Stimulated activated CD4-positive, alpha-beta T cell treated with anti-CD3 and anti-CD28 coated beads, Interleukin-4, amount 100 ng/mL, for 24 hours (primary cell): ENCODE measurements at places on chromosomes 1 and 21.

DNA sequence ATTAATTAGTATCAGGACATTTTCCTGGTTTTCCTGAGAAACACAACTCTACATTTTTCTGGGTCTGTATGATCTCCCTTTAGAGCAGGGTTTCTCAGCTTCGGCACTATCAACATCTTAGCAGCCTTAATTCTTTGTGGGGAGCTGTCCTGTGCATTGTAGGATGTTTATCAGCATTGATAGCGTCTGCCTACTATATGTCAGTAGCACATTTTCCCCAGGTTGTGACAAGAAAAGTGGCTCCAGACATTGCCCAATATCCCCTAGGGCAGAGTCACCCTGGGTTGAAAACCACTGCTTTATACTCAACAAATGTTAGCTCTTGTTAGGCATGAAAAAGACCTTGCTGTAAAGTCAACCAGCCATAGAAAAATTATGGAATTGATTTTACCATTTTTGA, 195.1 kb upstream of the FMN2 start:
- DNase-seq = no peak

GRCh38 chr1:211935448-211935970, 99.8 kb downstream of the INTS7 start:
- DNase-seq = peak; percentile 80

- DNase-seq = no peak
Observed at GRCh38 chr1:163072658-163073057, 3.5 kb downstream of the RGS4 start.

DNA sequence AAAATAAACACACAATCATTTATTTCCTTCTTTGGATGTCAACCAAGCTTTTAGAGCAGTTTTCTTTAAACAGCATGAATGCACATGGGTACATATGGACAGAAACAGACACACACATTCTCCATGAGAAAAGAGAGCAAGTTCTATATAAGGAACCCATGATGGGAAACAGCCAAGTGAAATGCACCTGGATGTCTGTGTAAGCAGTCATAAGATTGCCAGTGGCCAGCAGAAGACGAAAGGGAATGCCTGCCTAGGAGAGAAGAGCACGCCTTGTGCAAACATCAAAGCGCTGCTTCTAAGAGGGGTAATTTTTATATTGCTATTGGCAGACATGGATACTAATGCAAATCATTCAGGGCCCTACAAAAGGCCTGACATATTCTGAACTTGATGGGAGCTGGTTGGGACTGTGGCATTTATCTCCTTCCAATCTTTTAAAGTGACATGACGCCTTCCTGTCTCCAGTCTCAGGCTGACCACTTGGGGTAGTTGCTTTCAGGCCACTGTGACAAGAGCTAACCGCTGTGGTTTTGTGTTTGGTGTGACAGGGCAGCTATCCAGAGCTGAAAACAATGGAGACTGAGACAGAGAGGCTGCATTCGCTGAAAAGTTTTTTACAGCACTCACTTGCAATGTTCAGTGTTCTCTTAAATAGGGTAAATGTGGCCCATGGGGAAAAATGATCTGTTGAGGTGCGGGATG, 75.0 kb upstream of the DPT start:
- DNase-seq = no peak

- no peak for DNase-seq
Observed at GRCh38 chr1:79109445-79109844, 102.9 kb upstream of the ADGRL4 start.

DNA sequence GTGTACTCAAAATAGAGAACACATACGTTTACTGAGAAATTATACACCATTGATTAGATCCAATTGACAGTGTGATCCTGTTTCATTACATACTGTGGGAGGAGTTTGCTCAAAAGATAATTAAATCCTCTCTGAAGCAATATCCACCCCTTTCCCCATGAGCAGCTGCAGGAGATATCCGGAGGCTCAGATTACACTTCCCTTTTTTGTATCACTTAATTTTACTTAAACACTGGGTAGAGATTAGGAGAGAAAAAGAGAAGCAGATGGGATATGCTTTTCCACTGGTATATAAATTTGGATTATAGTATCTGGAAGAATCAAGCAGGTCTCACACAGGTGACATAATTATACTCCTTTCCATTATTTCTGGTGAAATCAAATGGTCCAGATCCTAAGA, 333.3 kb upstream of the ZRANB2 start:
- DNase-seq = no peak
